Natural killer cell treated with Interleukin-12 subunit alpha and Interleukin-12 subunit beta and Interleukin-15 and Interleukin-18, amount 100 ng/mL, for 72 hours (primary cell): ENCODE measurements at places on chromosomes 1 and 21. TPM values are rescaled to one million over a fixed set of nuclear protein-coding genes. Genes with fewer than 3 reads are reported as not detected.

DNA sequence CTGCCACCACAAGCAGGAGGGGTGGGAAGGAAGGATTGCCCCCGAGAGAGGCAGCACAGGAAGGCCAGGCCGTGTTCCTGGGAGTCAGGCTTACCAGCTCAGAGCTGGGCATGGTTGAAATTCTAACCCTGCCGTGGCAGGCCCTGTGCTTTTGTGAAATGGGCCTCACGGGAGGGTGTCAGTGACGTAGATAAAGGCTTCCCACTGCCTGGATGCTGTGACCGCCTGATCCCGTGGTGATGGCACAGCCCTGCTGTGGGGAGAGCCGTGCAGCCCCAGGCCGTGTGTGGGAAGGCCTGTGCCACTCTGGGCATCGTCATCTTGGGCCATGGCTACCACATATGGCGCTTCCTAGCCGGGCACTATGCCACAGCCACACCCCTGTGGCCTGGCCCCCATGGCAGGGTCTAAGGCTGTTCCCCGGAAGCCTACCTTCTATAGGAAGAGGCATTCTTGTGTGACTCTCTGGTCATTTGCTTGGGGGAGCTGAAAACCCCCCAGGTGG, 161.3 kb downstream of the PCBP3 start:
- DNase-seq, result no peak

DNA sequence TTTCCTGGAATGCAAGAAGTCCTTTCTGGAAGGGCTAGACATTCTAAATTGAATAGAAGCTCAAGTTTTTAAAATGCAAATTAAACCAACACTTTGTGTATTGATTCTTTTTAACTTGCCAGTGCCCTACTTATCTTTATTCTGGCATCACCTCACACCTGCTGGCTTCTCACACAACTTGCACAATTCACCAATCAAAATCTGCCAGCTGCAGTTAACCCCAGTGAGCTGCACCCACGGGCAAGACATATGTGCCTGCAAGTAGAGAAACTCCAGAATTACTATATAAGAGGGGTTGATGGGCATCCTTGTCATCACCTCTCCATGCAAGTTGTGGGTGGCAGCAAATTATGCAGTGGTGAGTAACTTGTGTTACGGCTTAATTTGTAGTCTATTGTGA, 11.7 kb upstream of the PLPPR4 start:
- no peak for DNase-seq

OR2L8 gene
- total RNA-seq, result 0.47 TPM

DNA sequence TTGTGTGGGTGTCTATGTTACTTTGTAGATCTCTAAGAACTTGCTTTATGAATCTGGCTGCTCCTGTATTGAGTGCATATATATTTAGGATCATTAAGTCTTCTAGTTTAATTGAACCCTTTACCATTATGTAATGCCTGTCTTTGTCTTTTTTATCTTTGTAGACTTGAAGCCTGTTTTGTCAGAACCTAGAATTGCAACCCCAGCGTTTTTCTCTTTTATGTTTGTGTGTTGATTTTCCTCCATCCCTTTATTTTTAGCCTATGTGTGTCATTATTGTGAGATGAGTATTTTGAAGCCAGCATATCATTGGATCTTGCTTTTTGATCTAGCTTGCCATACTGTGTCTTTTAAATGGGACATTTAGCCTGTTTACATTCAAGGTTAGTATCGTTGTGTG, 573.2 kb downstream of the BRINP3 start:
- no peak for DNase-seq

DNA sequence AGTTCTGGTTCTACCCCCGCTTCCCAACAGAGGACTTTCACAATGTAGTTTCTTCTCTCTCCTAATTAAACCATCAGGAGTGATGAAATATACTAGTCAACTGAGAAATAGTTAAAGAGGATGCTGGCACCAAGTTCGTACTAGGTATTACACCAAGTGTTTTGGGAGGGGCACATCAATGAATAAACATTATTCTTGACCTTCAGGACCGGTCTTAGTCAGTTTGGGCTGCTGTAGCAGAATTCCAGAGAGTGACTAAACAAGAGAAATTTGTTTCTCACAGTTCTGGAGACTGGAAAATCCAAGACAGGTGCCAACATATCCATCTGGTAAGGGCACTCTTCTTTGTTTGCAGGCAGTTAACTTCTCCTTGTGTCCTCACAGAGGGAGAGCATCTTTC, 103.8 kb downstream of the SPATA17 start:
- DNase-seq, result no peak

FCRLB gene
- 0.24 TPM for total RNA-seq

DNA sequence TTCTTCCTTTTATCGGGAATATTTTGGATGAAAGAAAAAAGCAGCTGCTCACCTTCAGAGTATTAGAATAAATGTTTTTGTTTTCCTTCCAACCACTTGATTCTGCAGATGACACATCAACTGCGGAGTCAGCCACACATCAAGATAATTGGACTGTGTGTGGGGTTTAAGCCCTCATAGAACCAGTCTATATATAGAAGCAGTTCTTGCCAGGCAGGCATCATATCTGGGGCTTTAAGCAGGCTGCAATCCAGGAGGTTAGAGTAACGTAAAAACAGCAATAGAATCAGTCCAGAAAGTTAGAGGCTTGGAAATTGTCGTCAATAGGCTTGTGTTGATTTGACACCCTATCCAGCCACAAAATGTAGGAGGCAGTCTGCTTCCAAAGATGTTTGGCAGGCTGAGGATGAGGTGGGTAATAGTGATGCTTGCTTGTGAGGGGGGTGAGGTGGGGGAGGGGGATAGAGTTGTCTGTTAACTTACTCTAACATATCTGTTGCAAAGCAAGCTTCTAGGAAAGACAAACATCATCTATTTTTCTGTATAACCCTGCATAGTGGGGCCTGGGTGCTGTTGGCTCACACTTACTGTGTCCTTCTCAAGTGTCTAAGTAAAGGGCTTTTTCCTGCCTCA, 64.8 kb downstream of the PEX14 start:
- DNase-seq, result no peak

IVL gene
- not detected for total RNA-seq

- no peak for DNase-seq
Observed at GRCh38 chr1:41608211-41608610, 123.7 kb upstream of the EDN2 start.

GRCh38 chr21:31132574-31133242, 94.4 kb upstream of the KRTAP19-8 start:
- no peak for DNase-seq

- DNase-seq, result no peak
Observed at GRCh38 chr1:59494145-59494833, 197.4 kb downstream of the FGGY start.

LENEP gene
- 4.3 TPM for total RNA-seq

DNA sequence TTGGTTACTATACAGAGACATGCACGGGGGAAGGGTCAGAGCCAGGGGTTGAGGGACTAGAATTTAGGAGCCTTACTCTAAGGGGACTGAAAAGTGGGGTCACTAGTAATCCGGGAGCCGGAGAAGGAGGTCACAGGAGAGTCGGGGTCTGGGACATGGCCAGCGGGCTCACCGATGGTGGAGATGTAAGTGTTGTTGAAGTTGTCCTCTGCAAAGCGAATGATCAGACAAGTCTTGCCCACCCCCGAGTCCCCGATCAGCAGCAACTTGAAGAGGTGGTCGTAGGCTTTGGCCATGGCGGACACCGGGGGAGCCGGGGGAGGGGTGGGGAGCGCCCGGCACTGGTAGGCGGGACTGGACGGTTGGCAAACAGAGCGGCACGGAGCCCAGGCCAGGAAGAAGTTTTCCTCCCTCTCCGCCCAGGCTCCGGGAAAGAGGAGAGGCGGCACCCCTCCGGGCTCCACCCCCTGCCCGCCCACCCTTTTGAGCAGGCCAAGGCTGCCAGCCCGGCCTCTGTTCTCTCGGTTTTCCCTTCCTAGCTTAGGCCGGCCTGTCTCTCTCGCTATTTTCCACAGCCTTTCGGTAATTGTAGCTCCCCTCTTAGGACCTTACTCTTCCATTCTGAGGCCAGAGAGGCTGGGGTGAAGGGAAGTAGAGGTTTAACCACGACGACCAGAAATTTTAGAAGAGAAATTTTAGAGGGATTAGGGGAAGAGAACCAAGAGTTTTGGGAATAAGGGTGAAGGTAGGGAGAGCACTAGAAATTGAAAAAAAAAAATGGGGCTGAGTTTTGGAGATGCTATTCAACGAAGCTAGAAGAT, at the start of gene RAB13:
TSS of gene RAB13 (minus strand) at position 399 of the 821 bp plus-strand sequence. CDS start at position 296, 103 bp downstream.
- DNase-seq, result no peak

PLPP3 gene
- total RNA-seq, result 0.12 TPM

DNA sequence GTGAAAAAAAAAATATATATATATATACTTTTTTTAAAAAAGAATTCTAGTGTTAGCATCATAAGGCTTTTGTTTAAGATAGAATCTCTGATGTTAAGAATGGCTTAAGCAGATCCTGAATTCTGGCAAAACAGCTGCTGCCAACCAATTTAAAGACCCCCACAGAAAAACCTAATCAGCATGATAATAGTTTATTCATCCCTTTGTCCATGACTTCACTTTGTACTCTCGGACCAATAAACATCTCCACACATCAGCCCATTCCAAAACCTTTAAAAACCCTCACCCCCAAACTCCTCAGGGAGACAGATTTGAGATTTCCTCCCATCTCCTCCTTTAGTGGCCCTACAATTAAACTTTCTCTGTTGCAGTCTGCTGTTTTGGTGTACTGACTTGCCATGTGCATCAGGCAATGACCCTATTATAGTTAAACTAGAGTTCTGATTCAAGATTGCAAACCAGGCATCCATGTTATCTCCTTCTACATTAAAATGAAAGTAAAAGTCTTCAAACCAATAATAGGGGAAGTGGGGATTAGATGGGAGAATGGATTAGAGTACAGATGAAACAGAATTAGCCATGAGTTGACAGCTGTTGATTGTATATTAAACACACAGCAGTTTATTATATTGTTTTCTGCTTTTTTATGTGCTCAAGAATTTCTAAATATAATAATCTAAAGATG, 9.8 kb upstream of the PHTF1 start:
- no peak for DNase-seq

DNA sequence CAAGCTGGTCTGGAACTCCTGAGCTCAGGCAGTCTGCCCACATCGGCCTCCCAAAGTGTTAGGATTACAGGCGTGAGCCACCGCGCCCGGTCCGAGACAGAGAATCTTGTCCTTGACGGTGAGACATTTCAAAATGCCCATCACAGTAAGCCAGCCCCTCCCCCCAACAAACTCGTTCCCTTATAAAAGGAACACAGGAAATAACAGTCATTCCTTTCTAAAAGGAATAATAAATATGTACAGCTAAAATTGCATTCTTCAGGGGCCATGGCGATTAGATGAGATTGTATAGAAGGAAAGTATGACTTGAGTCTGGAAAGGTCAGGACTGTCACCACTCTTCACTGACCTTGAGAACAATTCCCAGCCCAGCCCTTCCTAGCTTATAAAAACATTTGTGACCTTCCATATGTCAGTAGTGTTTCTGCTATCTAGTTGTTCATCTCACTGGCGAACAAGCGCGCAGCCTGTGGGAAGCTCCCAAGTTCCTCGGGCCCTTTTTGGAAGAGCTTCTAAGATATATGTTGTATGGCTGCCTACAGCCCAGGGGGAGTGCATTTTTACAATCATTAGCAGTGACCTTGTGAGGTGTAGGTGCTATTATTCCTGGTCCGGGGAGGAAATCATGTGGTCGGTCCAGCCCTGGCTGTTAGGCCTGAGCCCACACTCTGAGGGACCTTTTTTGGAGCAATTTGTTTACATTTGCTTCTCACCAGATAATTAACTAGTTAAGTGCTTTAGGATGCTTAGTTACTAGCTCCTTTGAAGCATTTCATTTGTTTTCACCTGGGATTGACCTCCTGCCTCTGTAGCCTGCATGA, 8.7 kb downstream of the SZRD1 start:
- no peak for DNase-seq

RPE65 gene
- total RNA-seq, result not detected

- no peak for DNase-seq
Observed at GRCh38 chr1:188463919-188464318, 1635.2 kb downstream of the PLA2G4A start.
